ENCODE measurements at places on chromosomes 16 and 17.

DNA sequence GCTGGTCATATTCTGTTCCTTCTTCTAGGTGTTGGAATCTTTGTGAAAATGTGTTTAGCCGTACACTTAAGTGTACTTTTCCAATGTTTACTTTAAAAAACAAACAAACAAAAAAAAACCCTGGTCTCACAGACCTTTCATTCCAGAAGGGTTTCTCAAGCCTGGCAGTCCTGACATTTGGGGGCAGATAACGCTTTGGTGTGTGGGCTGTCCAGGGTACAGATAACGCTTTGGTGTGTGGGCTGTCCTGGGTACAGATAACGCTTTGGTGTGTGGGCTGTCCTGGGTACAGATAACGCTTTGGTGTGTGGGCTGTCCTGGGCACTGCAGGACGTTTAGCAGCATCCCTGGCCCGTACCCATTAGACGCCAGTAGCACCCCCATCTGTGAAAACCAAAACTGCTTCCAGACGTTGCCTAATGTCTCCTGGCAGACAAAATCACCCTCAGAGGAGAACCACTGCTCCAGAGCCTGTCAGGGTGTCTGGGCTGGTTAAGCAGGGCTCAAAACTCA, 15.2 kb upstream of the FLCN start:
- DNase-seq: no peak

DNA sequence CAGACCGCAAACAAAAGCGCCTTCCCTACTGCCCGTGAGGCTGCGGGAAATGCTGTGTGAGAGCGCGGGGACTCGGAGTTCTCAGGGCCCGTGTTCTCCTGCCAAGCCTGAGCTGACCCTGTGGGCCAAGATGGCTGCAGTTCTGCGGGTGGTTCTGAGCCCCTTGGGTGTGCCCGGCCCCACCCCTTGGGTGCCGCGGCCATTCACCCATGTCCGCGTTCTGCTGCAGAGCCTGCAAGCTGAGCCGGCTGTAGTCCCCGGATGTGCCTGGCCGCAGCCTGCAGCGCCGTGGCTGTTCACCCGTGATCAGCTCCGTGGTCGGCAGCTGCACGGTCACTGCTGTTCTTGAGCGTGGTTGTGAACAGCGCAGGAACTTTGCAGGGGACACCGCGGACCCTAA, 20.0 kb downstream of the ACSF3 start:
- no peak for DNase-seq

- DNase-seq: no peak
Measured at GRCh38 chr17:19553036-19553435, 19.4 kb downstream of the SLC47A1 start.

- no peak for DNase-seq
Measured at GRCh38 chr17:6261466-6261865, 173.5 kb downstream of the AIPL1 start.

GRCh38 chr17:37752482-37752881, 7.6 kb upstream of the HNF1B start:
- no peak for DNase-seq

Data from naive thymus-derived CD8-positive, alpha-beta T cell (primary cell).